ENCODE measurements at places on chromosomes 2 and 18. TPM values are rescaled to one million over a fixed set of nuclear protein-coding genes. Genes with fewer than 3 reads are reported as not detected.

TMEM178A gene
- total RNA-seq, result not detected

KIF5C gene
- total RNA-seq, result 21.1 TPM

RBM44 gene
- total RNA-seq, result 1.1 TPM

SCN7A gene
- total RNA-seq, result not detected

HNMT gene
- total RNA-seq, result 1.1 TPM

OR6B2 gene
- not detected for total RNA-seq

PTPRM gene
- 20.1 TPM for total RNA-seq

CDH20 gene
- not detected for total RNA-seq

ASIC4 gene
- 0.22 TPM for total RNA-seq

WDR33 gene
- total RNA-seq, result 86.2 TPM

LHCGR gene
- total RNA-seq, result not detected

DNA sequence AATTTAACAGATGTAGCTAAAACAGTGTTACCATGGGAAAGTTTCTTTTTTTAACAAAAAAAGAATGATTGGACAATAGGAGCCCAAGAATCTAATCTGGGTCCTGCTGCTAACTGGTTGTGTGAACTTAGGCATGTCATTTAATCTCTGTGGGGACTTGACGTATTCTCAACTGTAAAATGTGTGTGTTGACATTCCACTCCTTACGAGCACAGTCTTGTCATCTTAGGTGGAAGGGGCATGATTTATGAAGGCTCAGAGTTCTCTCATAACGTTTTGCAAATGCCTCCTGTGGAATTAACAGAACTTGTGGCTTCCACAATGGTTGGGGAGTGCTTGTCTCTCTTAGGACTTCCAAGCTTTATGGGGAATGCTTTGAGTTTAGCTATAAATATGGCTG lies 125.9 kb upstream of the SATB2 start:
- DNase-seq, result no peak

GRCh38 chr2:138079976-138080375 lies 115.7 kb downstream of the HNMT start:
- no peak for DNase-seq

GRCh38 chr2:166091439-166091838 lies 36.4 kb downstream of the SCN1A start:
- no peak for DNase-seq

DNA sequence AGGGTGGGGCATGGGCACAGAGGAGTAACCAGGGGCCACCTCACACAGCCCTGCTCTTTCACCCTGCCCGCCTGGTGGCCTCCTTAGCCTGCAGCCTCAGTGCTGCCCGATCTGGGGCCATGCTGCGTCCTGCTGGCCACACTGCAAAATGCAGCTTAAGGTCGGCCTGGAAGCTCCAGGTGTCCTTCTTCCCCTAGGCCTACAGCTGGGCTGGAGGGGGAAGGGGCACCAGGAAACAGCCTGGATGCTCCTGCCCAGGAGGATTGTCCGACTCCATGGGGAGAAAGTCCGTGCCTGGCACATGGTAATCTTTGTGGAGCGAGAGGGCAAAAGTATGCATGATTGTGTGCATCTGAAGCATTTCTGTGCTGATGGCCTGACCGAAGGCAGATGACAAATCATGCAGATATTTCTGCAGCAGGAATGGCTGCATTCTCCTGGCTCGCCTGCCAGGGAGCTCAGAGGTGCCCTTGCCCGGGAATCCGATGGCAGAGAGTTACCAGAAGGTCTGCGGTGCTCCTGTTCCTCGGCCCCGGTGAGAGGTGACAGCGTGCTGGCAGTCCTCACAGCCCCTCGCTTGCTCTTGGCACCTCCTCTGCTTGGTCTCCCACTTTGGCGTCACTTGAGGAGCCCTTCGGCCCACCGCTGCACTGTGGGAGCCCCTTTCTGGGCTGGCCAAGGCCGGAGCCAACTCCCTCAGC lies 12.8 kb upstream of the ALPP start:
- DNase-seq, result no peak

DNA sequence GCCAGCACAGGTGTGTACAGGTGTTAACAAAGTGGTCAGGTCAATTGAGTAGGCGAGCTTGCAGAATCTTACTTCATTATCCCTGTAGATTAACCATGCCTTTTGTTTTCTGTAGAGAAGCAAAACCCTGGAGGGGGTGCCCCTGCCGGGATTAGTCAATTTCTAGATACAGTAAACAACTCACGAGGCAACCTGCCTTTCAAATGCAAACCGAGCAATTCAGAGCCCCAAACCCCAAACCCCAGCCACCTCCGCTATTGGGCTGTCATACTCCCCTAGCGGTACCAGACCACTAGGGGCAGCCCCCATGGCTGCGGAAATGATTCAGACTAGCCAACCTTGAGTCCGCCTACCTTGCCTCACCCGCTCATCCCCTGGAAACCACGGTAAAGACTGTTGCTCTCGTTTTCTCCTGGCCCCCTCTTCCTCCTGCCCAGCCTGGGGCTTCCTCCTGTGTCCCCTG lies 61.4 kb upstream of the KIF5C start:
- peak; percentile 72 for DNase-seq

DNA sequence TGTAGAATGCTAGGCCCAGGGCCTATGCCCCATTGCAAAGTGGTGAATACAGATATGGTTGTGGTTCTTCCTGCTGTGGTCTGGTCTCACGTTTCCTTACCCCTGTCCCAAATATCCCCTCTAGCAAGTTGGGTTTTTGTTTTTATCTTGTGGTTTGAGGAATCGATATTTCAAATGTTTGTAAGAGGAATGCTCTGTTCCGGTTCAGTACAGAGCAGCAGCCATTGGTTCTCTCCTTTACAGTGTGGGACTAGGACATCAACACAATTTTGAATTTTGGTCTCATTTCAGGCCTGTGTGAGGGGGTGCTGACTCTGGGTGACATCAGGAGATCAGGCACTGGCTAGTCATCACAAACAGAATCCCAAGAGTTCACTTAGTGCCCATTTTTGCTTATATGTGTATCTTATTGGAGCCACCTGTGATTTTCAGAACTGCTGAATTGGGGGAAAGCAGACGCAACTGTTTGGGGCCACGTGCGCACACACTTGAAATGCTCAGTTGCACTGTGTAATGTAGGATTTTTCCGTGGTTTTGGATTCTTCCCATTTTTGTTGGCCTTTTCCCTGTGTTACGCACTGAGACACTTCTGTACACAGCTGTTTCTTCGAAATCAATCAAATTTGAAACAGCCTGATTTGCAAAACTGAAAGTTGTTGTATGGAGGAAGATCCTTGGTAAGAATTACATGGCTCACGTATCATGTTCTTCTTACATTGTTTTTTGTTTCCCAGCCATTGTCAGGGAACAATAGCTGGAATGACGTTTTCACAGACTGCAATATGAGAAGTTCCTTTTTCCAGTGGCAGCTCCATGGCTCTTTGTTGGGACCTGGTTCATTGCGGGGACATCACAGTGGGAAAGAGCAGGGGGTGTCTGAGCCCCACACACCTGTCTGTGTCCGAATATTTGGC lies 8.6 kb downstream of the SH3BP4 start:
- no peak for DNase-seq

- DNase-seq, result no peak
These were observed 439.1 kb downstream of the TSN start for GRCh38 chr2:122194546-122194945.

- no peak for DNase-seq
These were observed 1500.6 kb upstream of the TMEFF2 start for GRCh38 chr2:193695367-193695766.

DNA sequence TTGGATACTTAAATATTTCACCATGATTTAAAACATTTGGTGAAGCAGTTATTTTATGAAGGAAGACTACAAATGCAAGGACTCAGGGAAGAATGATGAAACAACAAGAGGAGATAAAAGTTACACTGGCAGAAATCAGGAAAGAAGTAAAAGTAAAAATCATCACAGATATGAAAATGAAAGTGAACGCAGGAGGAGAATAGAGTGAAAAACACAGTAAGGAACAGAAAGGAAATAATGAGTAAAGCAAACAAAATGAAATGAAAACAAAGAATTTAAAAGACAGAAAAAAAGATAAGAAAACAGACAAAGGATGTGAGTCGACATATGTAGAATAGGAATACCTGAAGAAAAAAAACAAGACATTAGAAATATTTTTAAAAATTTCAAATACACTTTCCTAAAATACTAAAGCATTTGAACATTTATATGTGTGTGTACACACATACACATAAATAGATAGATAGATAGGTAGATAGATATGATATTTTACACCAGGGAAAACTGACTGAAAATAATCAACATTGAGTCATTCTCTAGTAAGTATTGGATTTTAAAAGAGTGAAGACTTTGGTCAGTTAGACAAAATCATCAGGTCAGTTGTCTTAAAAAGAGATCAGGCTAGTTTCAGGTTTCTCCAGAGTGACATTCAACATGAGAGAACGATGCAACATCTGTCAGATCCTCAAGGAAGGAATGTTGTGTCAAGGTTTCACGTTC lies 12.1 kb upstream of the KDSR start:
- DNase-seq, result no peak

DNA sequence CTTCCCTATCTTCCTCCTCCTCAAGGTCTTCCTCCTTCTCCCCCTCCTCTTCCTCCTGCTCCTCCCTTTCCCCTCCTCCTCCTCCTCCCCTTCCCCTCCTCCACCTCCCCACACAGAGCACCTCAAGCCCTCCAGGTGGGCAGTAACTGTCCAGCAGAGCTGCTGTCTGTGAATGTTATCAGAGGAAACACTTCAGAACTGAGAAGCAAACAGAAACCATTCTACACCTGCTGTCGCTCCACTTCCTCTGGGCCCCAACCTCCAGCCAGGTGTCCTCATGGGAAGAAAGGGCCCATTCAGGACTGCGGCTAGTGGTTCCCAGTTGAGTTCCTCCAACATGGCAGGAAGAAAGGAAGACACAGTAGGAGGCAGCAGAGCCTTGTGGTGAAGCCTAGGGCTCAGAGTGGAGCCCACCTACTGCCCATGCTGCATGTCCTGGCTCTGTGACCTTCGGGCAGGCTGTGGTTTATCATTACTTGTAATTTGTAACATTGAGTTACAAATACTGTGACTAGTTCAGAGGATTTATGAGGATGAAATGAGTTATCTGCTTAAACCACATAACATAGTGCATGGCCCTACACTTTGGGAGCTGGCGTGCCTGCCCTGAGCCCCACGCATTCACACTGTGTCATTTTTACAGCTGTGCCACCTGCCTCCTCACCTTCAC lies 165.9 kb upstream of the ID2 start:
- no peak for DNase-seq

- DNase-seq, result no peak
These were observed 570 bp downstream of the C1QL2 start for GRCh38 chr2:119157850-119158511.

DNA sequence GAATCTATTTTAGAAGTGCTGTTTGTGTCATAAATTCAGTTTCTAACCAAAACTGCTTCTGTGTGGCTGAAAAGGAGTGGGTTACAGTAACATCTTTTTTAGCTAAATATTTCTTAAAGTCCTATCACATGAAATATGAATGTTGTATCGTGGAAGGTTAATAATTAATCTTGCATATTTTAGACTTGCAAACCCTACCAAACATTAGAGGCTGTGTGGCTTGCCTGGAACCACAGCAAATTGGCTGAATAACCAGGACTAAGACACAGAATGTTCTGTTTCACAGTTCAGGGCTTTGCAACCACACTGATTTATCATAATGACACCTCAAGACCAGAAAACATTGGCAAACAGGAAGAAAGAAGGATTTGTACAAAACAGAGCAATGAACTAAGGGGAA lies 208.9 kb upstream of the CNTNAP5 start:
- DNase-seq, result no peak

DNA sequence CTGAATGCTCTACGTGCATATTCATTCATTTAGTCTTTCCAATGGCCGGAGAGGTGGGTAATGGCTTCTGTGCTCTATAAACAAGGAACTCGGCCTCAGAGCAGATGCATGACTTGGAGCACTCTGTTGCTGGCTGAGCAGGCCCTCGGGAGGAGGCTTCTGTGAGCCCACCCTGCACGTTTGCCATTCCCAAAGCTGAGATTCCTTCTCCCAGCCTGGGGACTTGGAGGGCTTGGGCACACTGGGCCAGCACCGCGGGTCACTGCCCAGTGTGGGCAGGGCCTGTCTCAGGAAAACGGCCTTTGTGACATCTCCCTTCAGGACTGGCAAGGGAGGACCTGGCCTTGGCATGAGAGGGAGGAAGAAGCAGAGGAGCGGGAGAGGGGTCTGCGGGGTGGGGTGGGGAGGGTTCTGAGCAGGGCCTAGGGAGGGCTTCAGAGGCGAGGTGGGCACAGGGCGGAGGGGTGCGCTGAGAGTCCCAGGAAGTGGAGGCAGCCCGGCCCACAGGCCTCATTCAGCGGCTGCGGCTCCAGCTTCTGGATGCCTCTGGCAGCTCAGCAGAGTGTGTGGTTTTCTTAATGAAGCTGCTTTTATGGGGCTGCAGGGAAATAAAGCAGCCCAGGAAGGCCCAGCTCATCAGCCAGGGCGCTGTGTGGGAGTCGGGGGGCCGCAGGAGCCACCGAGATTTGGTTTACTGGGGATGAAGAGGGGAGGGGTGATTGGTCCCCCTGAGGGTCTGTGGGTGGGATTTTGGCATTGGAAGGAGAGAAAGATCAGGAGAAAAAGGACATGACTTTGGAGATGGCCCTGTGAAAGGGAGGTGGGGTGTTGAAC lies 51.7 kb upstream of the OTOF start:
- DNase-seq, result no peak

- DNase-seq, result no peak
These were observed 29.7 kb upstream of the GPC1 start for GRCh38 chr2:240405684-240406313.

- DNase-seq, result no peak
These were observed 30.1 kb downstream of the WDFY1 start for GRCh38 chr2:223915071-223915470.

- DNase-seq, result no peak
These were observed 25.6 kb downstream of the ZNF236 start for GRCh38 chr18:76847916-76848315.

GRCh38 chr2:74817304-74817675 lies 16.6 kb upstream of the HK2 start:
- no peak for DNase-seq

GRCh38 chr2:126835831-126836230 lies 62.9 kb upstream of the TEX51 start:
- no peak for DNase-seq

- DNase-seq, result no peak
These were observed 161.5 kb downstream of the STK39 start for GRCh38 chr2:168085801-168086361.

GRCh38 chr2:228747483-228747882 lies 523.6 kb downstream of the PID1 start:
- no peak for DNase-seq

GRCh38 chr18:14921031-14921430 lies 173.1 kb downstream of the ANKRD30B start:
- no peak for DNase-seq

Data from CD4-positive, alpha-beta memory T cell (primary cell).